ENCODE measurements at places on chromosomes 7 and 10.

DNA sequence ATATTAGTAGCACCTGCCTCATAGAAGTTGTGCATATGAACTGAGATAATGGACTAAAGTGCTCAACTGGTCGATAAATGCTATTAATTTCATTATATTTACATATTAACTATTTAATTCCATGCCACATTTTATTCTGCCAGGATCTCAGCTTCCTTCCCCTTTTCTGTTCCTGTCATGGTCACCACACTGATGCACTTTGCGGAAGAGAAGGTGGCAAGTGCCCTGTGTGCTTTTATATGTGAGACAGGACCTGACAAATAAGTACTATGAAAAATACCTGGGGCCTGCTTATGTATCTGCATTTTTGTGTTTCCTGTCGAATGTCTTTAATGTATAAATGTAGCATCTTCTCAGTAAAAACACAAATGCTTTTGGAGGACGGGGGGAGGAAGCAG lies 12.2 kb downstream of the ATP6V0E2 start:
- DNase-seq, result no peak

- DNase-seq, result no peak
Measured at GRCh38 chr7:84495128-84495527, 300.5 kb upstream of the SEMA3A start.

- no peak for DNase-seq
Measured at GRCh38 chr7:154856733-154857132, 146.2 kb downstream of the PAXIP1 start.

GRCh38 chr7:114977277-114977676 lies 55.4 kb downstream of the MDFIC start:
- no peak for DNase-seq

DNA sequence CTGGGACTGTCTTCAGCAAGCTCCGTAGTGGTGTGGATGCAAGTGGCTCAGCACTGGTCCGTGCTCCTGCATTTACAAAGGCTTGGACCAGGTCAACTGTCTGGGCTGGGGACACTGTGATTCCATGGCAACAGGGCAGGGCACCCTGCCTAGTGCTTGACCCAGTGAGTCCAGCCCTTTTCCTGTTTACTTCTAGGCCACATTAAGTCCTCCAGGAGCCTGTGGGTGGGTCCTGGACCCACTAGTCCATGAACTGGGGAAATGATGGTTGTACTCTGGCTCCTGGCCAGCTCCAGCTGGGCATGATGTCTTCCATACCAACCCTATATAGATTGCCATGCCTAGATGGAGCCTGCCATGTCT lies 152.0 kb downstream of the RPS24 start:
- DNase-seq, result no peak

GRCh38 chr7:120588416-120588815 lies 269.5 kb downstream of the TSPAN12 start:
- DNase-seq, result no peak

- no peak for DNase-seq
Measured at GRCh38 chr7:55975988-55976633, 11.7 kb downstream of the NIPSNAP2 start.

- no peak for DNase-seq
Measured at GRCh38 chr7:135910393-135911036, 66.6 kb downstream of the MTPN start.

GRCh38 chr10:86447432-86447831 lies 74.2 kb downstream of the WAPL start:
- DNase-seq, result no peak

- DNase-seq, result no peak
Measured at GRCh38 chr7:83159731-83160130, 3.0 kb downstream of the PCLO start.

DNA sequence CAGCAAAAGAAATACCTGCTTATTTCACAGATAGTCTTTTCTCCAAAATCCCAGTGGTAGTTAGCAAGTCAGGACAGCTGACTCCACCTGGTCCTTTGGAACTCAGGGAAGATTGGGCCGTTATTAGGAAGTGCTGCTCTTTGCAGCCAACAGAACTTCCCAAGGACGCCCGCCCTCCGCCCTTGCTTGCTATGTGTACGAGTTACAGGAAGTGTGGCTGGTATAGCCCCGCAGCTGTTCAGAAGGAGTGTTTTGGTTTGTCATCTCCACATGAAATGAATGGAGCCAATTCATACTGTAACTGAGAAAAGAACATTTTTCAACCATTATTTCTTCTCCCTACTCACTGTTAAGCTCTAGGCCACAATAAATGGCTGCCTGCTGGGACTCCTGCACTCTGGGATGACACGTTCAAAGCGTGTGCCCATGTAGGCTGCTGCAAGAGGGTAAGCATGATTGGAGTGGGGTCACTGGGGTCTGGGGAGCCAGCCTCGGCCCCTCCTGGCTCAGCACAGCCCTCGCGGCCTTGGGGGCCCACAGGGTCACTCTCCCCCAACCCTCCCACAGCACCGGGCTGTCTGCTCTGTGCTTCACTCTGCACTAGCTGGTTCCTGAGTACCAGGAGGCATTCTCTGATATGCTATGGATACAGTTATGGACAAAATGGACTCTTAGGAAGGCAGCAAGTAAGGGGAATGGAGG lies 244.0 kb downstream of the EBF3 start:
- no peak for DNase-seq

DNA sequence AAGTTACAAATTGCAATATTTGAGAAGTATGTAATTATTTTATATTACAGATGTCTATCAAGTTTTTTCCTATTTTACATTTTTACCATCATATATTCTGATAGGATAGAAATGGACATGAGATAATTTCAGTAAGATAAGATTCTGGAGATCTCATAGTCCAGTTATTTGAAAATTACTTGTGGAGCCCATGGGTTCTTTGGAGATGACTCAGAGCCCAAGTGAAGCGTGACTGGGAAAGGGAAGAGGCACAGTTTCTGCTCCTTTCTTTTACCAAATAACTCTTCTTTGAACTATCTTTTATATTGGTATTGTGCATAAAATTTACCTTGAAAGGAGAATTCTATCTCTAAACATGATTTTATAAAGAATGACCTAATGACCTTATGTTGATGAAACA lies 2.4 kb downstream of the CD36 start:
- no peak for DNase-seq

DNA sequence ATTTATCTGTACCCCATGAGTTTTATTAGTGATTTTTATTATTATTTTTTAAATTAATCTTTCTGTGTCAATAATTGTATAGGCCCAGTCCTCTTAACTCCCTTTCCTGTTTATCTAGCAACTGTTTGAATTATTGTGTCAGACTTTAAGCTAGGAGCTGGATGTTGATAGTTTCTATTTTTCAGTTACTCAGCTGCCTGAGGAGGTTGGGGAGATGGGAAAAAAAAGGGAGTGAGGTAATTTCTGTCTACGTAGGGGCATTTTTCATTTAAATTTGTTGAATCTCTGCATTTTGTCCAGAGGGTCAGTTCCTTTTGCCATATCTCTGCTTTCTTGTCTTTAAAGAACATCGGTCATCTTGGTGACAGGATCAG lies 5.0 kb upstream of the ZNF518A start:
- DNase-seq, result no peak

DNA sequence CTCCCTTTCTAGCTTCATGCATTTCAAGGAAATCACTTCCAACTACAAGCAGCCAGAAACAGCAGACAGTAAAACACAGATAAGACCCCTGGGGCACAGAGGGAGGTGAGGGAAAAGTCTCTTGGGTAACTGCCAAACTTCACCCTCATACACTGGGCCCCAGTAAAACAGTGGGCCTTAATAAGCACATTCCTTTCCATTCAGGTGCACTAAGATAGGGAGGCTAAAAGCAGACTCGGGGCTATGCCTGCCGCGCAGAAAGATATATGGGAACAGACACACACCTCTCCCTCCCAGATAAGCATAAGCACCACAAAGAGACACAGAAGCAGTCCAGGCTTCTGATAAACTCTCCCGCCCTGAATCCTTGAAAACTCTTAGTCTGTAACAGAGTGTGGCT lies 117.0 kb downstream of the TYW1B start:
- DNase-seq, result no peak

DNA sequence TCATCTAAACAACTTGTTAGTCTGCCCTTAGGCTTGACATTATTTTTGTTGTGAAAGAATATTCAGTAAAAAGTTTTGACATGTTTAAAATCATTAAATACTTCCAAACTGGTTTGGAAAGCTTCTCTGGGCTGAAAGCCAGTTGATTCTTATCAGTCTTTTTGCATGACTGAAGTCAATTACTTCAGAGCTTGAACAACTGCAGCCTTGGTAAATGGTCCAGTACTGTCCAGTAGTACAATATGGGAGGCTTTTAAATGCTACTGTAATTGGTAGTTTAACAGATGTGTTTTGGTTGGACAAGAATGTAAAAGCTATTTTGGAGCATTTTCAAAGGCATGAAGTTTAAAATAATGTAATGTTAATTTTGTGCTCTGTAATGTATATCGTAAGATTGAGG lies 103.4 kb downstream of the SDK1 start:
- no peak for DNase-seq

DNA sequence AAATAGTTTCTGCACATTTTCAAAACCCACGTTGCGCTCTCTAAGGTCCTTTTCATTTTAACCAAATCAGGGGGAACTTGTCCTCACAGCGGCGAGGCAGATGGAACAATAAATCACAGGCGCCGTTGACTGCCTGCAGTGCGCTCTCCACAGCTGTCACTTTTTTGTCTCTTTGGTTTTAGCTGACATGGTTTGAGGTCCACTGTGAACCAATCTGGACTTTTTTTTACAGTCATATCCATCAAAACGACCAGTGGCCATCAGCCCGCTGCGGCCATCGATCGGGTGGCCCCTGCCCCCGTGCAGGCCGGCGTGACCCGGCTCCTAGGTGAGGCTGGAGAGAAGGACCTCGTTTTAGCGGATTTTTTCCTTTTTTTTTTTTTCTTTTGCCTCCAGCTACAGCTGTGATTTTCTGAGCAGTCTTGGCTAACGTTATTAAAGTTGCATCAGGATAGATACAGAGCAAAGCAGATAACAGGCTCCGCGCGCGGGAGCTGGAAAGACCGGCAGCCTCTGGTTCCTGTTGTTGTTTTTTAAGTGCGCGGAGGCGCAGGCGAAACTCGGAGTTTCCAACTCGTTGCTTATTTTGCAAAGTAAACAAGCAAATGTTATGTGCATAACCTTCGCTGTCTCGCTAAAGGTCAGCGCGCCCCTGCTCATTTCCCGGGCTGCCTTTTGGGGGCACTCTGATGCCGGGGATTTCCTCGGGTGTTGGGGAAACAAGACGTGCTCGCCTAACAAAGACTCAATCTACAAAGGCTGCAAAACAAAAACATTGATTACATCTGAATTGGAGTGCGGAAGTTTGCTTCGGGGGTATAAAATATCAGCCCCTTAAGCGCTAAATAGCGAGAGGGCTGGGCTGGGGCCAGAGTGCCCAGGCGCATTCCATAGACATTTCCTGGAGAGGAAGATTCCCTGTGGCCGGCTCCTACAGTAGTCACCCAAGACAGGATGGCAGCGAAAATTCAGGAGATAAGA lies 414.8 kb upstream of the MKI67 start:
- no peak for DNase-seq

GRCh38 chr10:3692387-3692999 lies 92.5 kb downstream of the KLF6 start:
- DNase-seq, result no peak

DNA sequence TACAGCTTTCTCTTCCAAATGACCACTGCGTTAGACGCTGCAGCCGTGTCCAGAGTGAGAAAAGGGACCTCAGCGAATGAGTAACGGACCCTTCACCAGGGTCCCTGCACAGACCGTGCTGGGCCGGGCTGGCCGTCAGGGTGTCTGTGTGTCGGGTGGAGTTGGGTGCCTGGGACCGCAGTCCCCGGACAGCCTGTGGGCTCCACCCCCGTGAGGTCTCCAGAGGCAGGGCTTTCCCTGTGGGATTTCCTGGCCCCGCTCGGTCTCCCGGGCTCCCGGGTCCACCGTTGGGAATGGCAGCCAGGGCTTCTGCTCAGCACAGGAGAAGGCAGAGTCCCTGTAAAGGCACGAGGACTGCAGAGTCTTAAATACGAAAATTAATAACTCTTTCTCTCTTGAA lies 509.7 kb downstream of the TCERG1L start:
- no peak for DNase-seq

- no peak for DNase-seq
Measured at GRCh38 chr7:1985042-1985441, 247.7 kb downstream of the MAD1L1 start.

DNA sequence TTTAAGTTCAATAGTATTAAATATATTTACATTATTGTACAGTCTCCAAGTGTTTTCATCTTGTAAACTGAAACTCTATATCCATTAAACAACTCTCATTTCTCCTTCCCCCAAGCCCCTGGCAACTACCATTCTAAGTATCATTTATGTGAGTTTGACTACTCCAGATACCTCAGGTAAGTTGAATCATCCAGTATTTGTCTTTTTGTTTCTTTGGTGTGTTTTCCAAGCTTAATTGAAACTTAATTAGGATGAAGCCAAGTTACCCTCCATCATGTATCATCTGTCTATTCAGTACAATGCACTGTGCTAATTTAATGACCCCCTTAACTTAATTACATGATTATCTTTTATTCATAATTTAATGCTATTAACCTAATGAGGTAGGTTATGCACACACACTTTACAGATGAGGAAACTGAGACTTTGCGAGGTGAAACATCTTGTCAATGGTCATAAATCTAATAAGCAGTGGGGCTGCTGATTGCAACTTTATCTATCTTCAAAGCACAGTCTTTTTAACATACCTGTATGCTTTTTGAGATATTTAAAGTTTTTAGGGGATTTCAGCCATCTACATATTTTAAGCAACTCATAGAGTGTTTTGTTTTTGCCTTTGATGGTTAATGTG lies 663 bp downstream of the MACC1 start:
- DNase-seq, result no peak

- DNase-seq, result no peak
Measured at GRCh38 chr10:12180221-12180974, 15.3 kb downstream of the NUDT5 start.

DNA sequence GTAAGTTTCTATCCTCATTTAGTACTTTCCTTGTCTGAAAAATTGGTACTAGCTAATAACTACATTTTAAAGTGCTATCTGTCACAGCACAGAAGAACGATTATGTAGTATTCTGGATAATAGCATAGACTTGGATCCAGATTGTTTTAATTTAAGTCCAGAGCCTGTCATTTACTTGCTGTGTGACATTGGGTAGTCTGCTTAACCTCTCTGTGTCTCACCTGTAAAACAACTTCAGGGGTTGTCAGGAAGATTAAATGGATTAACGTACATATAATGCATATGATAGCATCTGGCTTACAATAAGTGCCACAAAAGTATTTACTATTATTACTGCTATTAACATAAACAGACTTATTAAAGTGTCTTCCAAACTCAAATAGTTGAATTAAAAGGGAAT lies 1221.4 kb downstream of the GATA3 start:
- DNase-seq, result no peak

DNA sequence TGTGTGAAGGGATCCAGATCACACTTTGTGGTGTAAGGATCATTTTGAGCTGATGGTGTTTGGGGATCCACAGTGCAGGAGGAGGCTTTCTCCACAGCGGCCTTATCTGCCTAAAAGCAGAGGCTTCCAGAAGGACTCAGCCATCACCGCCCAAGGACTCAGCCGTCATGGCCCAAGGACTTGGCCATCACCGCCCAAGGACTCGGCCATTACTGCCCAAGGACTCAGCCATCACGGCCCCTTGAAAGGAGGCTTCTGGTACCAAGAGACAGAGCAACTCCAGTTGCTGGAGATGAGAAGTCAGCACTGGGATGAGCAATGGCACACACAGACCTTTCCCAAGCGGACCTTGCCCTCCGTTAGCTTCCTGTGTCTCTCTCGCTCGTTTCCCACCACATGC lies 6.0 kb upstream of the CFAP46 start:
- DNase-seq, result no peak
